ENCODE measurements at places on chromosomes 3 and 15.

GRCh38 chr3:109059264-109059663, 58.7 kb downstream of the MORC1 start:
- DNase-seq = no peak

GRCh38 chr3:42498791-42499477, 3.5 kb upstream of the VIPR1 start:
- no peak for DNase-seq

DNA sequence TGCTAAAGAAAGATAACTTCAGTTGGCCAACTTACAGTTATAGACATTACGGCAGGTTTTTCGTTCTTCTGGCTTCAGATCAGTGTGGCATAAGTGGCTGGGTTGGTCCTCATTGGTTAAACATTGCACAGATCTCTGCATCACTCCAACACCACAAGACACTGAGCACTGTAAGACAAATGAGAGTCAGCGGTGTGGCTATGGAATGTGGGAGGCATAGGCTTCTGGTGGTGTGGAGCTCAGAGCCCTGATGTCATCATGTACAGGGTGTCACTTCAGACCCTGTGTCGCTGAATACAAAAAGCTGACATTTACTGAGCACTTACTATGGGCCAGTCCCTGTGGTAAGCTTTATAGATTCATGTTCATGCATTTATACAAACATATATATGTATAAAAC, 146.0 kb downstream of the ADAMTS9 start:
- DNase-seq = no peak

DNA sequence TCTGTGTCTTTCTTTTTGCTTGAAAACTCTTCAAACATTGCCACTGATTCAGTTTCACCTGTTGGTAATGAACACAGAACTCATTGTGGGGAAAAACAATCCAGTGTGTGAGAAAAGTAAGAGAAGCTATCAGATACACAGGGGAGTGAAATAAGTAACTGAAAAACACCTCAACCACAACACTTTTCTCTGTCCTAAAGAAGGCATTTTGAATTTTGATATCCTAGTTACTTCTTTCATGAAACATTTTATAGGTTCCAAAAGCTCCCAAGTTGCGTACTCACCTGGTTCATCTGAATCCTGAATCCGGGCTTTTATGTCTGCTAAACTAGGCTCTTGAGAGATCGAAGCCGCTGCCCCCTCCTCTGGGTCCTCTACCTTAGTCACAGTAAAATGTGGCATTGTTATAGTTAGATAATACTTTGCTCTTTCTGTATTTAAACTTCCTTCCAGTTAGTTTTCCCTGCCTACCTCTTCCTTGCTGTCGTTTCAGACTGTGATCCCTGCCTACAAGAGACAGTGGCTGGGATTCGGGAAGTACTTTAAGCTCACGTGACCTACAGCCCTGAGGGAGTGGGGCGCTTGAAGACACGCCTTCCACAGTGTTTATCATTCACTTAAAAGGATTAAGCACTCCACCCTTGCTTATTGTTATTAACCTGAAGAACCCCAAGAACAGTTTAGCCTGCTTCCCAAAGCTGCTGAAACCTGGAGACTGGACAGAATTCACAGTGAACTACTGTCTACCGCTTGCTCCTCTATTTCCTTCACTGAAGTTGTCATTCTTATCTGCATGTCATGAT, 19.1 kb downstream of the SLC12A6 start:
- DNase-seq = no peak

- DNase-seq = no peak
These were observed 36.2 kb downstream of the ZXDC start for GRCh38 chr3:126439346-126439967.

- DNase-seq = no peak
These were observed 87.6 kb upstream of the LRIG1 start for GRCh38 chr3:66588340-66588847.

DNA sequence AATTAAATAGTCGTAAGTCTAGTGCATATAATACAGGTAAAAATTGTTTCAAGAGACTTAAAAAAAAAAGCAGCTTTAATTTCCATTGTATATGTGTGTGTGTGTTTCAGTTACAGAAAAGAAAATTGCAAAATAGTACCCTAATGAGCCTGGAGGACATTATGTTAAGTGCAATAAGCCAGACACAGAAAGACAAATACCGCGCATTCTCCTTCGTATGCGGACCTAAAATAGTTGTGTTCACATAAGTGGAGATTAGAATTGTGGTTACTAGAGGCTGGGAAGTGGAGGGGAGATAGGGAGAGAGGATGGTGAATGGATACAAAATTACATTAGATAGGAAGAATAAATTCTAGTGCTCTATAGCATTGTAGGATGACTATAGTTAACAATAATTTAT, 3.6 kb downstream of the MESD start:
- no peak for DNase-seq

DNA sequence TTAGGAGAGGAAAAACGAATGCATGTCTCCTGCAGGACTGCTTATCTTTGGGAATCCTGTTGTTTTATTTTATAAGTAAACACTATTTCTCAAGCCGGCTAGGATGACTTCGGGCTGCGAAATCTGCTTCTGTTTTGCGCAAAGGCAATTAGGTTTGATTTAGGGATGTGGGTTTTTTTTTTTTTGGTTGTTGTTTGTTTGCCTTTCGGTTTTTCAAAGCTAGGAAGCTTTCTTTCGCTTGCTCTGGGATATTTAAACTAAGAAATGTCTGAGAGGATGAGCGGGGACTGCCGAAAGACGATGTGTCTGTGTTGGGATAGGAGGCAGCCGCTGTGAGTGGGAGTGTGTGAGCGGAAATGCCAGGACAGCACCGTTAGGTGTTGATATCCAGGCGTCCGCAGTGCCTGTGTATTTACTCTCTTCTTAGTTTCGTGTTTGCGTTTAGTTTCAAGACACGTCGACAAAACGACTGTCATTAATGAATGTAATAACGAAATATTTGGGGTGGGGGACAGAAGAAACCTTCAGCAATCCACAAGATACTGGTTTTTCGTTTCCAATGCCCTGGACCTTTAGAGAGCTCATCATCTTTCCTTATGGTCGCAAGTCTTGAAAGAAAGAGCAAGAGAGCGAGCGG, 604 bp downstream of the ISL2 start:
- no peak for DNase-seq

GRCh38 chr3:148238421-148238821, 459.3 kb upstream of the AGTR1 start:
- DNase-seq = no peak

DNA sequence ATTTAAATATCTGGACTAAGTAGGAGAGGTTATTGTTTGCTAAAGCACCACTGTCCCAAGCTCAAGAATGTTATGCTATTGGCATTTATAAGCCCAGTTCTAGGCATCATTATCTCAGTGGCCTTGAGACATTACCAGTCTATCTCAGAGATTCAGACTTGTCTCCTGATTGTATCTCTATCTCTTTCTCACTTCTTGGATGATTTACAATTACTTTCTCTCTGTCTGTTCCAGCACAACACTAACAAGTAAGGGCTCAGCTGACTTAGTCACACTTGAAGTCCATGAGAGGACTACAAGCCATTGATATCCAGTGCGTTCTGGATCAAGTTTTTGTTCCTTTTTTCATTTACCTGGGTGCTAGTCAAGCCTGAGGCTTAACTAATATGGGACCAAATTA, 60.2 kb downstream of the TRIM69 start:
- no peak for DNase-seq

DNA sequence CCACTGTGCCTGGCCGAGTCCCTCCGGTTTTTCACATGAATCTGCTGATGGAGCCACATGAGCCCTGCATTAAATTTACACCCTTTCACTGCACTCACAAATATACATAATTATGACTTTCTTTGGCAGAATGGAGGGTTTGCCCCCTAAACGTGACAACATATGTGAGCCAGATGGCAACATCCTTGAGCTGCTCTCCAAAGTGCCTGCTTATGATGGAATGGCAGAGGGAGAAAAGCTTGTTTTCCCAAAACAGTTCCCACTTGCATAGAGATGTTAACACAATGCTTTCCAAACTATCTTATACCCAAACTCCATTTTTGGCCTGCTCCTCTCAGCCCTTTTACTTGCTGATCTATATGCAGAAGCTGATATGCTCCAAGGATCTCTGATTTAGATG, 54.9 kb downstream of the ABCC5 start:
- DNase-seq = no peak

GRCh38 chr3:27638594-27638993, 83.5 kb downstream of the EOMES start:
- no peak for DNase-seq

GRCh38 chr15:97745481-97746071, 214.9 kb upstream of the ARRDC4 start:
- DNase-seq = no peak

GRCh38 chr3:108899530-108899929, 54.1 kb downstream of the GUCA1C start:
- DNase-seq = no peak

- DNase-seq = no peak
These were observed 15.3 kb upstream of the CEP97 start for GRCh38 chr3:101709126-101709525.

GRCh38 chr3:161212906-161213305, 8.2 kb upstream of the NMD3 start:
- DNase-seq = no peak

- no peak for DNase-seq
These were observed 46.7 kb upstream of the MYZAP start for GRCh38 chr15:57544848-57545480.

- no peak for DNase-seq
These were observed 25.7 kb upstream of the ANO10 start for GRCh38 chr3:43647331-43648166.

- no peak for DNase-seq
These were observed 42.7 kb downstream of the OR5H15 start for GRCh38 chr3:98209244-98209643.

DNA sequence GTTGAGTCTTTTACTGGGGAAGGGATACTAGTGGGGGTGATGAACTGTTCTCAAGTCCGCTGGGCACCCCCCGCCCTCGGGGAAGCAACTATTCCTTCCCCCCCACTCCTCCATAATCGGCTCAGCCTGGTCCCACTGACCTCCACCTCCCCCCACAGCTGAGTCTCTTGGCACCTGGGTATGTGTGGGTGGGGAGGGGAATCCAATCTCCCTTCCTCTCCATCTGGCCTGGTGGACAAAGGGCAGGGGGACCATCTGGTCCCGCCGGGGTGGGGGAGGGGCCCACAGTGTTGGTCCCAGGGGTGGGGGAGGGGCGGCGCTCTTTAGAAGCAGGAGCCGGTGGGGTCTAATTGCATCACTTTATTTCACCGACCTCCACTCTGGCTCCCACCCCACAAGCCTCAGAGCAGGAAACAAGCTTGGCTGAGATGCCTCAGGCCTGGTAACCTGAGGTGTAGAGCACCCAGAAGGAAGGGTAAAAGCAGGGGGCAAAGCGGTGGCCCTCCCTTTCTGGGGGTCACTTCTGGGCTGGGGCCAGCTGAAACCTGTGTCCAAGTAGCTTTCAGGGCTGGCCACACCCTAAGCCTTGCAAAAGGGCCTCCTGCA, 1.0 kb upstream of the PCBP4 start:
- DNase-seq = no peak

DNA sequence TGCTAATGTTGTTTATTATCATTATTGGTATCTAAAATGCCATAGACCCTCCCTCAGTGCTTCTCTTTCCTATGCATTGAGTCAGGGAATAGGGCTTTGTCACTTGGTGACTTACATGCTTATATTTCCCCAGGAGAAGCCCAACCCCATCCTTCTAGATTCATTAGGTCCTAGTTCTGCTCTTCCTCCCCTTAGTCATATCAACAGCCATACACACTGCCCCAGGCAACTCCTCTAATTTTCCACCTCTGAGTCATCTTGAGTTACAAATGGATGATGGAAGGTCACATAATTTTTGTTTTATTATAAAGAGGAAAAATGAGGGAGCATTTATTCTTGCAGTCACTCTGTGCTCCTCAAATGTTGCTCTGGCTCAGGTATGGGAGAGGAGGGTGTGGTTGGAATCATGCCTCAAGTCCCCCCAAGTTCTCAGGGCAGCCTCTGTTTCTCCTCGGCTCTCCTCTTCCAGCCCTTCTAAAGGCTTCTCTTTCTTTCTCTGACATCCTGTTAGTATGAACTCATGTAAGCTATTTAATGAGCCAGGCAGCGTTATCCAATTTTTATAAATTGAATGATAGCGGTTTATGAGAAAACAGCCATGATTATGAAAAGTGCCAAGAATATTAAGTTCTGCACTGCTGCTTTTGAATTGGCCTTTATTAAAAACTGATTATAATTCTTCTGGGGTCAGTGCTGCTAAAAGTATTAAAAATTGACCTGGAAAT, 45.6 kb upstream of the FSTL1 start:
- no peak for DNase-seq

DNA sequence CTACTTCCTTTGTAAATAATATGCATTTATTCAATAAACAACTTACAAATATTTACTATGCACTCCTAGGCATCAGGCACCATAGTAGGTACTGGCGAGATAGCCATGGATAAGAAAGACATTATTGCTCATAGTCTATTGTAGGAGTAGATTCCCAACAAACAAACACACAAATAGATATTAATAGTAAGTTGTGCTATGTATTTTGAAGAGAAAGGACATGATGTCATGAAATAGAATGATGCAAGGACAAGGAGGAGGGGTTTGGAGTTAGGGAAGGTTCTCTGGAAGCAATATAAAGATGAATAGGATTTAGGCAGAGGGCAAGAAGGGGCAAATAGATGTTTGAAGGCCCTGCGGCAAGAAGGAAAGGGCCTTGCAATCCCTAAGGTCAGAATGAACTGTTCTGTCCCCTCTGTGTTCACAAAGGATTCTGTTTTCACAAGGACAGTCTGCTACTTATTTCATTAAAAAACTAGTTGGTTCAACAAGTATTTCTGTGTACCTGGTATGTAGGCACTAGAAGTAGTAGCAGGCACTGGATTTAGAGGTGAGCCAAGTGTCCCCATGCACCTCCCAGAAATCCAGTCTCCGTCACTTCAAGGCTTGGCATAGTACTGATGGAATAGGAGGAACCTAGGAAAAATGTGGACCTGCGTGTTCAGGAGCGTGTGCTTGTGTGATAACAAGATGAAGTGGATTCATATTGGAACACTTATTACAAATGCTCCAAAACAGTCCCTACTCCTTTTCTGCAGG, 231.8 kb upstream of the TPRG1 start:
- DNase-seq = no peak

- no peak for DNase-seq
These were observed 69.9 kb downstream of the TBC1D5 start for GRCh38 chr3:17672506-17672905.

DNA sequence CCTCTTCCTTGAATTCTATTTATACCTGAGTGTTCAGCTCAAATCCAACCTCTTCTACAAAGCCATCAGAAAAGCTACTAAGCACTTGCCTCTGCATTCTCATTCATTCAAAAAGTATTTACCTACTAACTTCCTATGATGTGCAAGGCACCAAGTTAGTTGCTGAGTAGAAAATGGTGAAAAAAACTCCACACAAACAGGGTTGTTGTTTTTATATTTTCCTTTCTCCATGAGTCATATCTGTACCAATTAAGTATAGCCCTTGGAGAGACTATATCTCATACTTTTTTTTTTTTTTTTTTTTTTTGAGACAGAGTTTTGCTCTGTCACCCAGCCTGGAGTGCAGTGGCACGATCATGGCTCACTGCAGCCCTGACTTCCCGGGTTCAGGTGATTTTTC, 67.7 kb downstream of the IGF2BP2 start:
- no peak for DNase-seq

GRCh38 chr3:13324835-13325501, 95.2 kb downstream of the NUP210 start:
- DNase-seq = no peak

GRCh38 chr15:101399431-101399830, 90.1 kb downstream of the PCSK6 start:
- no peak for DNase-seq
